ENCODE measurements at places on chromosomes 11 and 22.

- peak; percentile 25 for DNase-seq
Measured at GRCh38 chr11:44351898-44352498, 42.1 kb upstream of the ALX4 start.

DNA sequence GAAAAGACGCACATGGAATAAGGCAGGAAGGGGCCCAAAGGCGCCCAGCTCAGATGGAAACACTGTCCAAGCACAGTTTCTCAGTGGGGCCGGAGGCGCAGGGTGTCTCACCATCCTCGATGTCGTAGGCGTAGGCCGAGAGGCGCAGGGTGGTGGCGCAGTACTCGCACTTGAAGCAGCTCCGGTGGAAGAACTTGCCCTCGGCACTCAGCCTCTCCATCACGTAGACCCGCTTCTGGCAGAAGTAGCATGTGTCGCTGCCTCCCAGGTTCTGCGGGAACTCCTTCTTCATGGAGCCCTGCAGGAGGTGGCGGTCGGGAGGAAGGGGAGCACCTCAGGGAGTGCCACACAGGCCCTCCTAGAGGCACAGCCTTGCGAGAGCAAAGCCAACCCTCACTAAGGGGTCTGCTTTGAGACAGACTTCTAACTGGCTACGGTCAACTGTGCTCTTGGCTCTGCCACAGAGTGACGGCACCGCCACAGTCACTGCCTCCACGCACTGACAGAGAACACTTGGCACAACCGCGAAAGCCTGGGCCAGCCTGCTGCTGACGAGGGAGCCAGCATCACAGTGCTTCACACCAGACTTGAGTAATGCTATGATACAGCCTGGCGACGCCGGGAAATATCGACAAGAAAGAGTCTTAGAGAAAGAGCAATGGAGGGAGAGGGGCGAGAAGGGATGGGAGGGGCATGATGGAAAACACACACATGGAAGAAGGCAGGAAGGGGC is 97.6 kb upstream of the BID start:
- no peak for DNase-seq

- no peak for DNase-seq
Measured at GRCh38 chr11:103434073-103434411, 324.8 kb downstream of the DYNC2H1 start.

- no peak for DNase-seq
Measured at GRCh38 chr11:115480611-115481010, 23.6 kb downstream of the CADM1 start.

DNA sequence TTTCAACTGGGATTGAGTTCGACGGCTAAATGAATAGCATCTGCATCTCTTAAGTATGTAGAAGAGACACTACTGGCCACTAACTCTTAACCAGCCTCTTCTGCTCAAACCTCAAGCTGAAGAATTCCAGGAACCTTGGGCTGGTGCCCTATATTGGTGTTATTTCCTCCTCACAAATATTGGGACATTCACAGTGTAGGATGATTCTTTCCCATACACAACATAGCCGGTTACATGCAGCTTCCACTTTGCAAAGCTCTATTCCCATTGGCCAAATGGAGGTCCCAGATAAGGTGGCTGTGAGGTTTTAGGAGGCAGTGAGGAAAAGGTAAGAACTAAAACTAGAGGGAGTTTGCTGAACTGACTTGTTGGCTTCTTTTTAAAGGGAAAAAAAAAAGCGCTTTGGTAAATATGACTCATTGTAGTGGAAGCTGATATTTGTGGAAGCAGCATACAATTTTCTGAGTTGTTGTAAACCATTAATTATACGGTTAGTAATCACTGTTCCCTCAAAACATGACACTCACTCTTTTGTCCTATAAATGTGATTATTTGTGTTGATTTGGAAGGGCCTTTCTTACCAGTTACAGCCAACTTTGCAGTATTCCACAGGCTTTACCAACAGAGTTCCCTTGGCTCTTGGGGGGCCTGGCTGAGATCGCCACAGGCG is 17.6 kb downstream of the C22orf31 start:
- no peak for DNase-seq

DNA sequence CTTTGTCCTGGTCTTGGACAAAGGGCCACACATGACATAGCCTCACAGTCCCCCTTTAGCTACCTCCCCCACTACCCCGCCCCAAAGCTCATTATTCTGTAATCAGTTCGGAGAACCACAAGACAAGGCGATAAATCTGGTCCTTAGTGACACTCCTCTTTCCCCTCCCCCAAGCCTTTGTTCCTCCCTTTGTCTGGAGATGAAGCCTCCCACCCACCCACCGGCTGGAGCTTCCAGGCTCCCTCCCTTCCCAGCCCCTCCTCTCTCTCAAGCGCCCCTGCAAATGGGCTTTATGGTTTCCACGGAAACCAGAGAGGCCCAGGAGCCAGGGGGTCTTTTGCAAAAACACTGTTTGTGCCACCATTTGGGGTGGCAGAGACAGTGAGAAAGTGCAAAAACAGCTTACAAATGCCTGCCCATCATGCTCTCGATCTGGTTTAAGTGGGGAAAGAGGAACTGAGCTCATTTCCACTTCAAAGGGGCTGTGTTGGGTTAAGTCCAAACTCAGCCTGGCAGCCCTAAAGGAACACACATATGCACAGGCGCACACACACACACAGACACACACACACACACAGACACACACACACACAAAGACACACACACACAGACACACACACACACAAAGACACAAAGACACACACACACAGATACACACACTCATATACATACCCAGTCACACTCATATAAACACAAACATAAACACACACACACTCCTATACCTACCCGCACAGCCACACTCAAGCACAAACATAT is 23.5 kb downstream of the APLNR start:
- DNase-seq: peak; percentile 89

DNA sequence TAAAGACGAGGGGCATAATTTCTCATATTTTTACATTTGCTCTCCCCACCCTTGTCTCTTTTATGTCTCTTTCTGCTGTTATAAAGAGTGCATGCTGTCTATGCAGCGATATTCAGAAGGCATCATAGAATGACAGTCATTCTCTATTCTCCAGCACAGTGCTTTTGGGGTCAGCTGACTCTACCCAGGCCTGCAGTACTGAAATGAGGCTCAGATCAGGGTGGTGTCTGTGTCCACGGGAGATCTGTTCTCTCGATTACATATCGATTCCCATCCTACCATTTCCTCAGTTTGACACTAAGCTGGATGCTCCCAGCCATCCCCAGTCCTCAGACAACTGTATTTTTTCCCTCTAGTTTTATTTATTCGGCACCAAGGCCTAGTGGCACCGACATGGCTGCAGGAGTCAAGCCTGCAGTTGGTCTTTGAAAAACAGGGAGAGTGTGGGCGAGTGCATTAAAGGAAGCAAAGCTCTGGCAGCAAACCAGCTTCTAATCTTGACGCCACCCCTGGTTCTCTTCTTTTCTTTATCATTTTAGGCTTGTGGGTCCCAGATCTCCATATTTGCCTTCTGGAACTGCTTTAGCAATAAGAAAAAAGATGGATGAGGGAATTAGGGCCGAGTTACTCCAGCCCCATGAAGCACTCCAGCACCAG is 71.6 kb upstream of the PICALM start:
- DNase-seq: no peak

- DNase-seq: peak; percentile 96
Measured at GRCh38 chr11:14764579-14765527, 121.2 kb downstream of the PDE3B start.

GRCh38 chr22:49272546-49273125 is 555.0 kb downstream of the BRD1 start:
- no peak for DNase-seq

DNA sequence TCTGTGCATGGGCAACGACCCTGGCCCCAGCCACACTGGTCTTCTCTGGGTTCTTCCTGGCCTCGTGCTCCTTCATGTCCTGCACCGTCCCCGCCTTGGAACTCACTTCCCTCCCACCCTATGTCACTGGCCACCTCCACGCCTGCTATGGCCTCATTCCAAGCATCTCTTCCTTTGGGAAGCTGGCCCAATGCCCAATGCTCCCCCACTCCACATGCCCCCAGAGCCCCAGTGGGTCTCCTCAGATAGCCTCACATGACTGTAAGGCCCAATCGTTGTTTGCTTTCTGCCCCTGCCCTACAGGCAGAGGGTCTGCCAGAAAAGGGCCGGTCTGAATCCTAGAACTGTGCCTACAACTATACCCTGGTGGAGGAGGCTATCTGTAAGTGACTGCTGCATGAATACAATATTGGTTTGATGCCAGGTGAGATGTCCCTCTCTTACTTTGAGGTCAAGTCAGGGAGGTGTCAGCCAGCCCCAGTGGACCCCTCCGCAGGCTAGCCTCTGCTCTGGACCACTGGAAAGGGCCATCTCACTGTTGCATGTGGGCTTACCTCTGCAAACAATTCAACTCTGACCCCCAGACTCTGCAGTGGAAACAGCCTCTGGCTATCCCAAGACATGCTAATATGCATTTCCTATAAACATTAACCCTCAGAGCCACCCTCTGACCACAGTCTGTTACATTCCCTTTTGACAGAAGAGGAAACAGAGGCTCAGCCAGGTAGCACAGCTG is 2.1 kb upstream of the GNAZ start:
- no peak for DNase-seq

DNA sequence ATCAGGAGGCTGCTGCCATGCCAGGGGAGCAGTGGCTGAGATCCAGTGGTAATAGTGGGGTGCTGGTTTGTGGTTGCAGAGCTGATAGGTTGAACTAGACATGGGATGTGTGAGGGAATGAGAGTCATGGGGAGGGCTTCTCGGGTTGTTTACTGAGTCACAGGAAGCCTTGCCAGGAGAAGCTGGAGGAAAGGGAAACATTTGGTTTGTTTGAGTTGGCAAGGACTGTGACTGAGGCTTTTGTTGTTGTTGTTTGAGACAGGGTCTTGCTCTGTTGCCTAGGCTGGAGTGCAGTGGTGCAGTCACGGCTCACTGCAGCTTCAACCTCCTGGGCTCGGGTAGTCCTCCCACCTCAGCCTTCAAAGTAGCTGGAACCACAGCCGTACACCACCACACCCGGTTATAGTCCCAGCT is 49.3 kb downstream of the CABIN1 start:
- DNase-seq: no peak

GRCh38 chr11:107545101-107545514 is 20.4 kb downstream of the ALKBH8 start:
- no peak for DNase-seq

DNA sequence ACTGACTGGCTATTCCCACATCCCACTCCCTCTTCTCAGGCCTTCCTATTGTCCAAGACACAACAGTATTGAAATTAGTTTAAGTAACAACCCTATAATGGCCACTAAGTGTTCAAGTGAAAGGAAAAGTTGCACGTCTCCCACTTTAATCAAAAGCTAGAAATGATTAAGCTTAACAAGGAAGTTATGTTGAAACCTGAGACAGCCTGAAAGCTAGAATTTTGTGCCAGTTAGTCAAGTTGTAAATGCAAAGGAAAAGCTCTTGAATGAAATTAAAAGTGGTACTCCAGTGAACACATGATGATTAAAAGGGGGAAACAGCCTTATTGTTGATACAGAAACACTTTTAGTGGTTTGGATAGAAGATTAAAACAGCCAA is 332.7 kb downstream of the CASP12 start:
- DNase-seq: no peak

- peak; percentile 27 for DNase-seq
Measured at GRCh38 chr22:38262051-38262795, 10.6 kb downstream of the TMEM184B start.

All from OCI-M1 (cell line).